ENCODE measurements at places on chromosomes 6 and 20.

DNA sequence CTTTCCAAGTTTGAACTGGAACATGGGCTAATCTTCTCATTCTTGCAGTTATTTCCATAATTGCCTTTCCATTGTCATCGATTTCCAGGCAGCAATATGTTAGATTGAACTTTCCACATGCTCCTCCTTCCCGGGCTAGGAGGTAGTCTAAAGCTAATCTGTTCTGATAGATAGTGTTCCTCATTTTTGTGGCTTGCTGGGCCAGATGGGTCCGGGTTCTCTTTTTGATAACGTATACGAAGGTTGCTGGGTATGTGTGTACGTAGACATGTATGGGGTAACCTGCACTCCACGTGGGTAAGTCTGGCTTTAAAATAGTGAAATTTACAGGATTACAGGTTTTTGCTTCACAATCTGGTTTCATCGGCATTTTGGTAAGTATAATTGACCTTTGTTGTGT lies 14.0 kb upstream of the GMPR start:
- DNase-seq: no peak

DNA sequence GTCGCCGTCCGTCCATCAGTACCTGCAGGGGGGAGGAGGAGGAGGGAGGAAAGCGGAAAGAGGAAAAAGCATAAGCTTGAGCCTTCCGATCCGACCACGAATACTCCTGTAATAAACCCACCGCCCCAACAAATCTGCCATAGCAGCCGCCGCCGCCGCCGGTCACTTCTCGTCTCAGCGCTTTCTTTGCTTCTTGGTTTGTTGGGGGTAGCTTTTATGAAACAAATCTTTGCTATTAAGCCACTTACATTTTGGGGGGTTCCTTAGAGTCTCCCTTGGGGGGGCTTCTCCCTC lies 277 bp downstream of the ADGRB3 start:
- DNase-seq: no peak

DNA sequence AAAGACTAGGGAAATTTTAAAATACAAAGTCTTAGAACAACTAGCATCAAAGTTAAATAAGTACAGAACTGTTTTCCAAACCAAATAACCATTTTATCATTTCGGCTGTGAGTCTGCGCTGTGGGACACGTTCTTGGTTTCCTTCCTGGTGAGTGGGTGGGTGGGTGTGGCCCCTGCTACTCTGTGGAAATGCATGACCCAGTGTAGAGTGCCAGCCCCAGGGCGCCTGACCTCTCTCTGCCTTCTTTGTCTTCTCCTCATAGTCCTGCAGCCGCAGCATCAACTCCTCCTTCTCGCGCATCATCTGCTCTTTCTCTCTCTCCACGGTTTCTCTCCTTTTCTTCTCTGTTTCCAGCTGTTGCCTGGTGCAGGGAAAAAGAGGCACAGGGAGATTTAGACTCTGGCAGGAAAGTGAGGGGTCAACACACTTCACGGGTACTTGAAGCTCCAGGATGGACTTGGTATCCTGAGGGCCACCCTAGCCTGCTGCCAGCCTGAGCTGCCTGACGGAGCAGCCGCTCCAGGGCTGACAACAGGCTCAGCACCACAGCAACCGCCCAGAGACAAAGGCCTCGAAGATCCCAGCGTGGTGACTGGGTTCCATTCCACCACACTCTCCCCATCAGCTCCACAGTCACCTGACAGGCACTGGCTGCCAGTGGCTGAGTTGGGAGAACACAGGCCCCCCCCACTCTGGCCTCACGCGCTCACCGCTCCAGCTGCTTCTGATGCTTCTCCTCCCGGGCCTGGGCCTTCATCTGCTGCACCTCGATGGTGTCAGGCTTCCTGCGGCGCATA lies 48.4 kb downstream of the EZR start:
- peak; percentile 18 for DNase-seq

- DNase-seq: no peak
Observed at GRCh38 chr6:175680-176079, 116.6 kb upstream of the DUSP22 start.

DNA sequence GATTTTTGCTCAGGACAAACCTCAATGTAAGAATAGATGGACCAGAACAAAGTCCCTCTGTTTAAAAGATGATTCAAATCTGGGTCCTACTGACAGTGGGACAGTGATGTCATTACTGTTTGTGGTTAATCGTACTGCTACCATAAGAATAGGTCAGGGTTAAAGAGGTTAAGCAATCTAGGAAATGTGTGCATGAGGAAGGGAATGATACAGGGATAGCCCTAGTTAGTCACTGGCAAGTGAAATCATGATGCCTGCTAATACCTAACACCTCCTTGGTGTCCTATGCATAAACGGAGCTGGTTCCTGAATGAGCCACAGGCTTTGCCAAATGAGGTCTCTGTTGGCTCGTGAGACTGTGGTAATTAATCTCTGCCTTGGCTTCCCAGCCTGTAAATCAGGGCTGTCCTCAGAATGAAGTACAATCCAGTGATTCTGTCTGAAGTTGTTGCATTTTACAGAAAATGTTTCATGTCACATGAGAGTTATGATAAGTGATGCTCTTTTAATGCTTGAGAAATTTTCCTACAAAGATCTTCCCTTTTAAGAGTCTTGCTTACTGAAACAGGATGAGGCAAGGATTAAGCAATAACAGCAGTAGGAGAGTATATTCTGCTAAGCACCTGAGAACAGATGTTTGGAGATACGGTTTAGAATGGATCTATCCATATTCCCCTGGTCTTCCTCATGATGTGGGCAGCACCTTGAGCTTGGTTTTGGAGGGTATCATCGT lies 3.8 kb downstream of the MEP1A start:
- DNase-seq: no peak

GRCh38 chr20:9974324-9974723 lies 60.5 kb upstream of the ANKEF1 start:
- no peak for DNase-seq

DNA sequence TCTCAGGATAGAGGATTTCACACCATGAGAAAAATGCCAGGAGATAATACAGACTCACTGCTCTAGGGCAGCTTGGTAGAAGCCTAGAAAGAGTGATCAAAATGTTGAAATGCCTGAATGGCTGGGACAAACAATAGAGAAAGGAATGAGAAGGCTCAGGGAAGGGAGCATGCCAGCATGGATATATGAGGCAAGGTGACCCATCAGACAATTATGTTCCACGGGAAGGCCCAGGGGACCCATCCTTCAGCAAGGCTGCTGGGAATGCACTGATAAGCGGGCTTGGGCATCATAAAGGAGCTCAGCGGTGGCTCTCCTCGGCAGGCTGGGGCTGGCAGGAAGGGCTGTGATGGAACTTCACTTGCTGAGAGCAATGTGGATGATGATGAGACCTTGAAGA lies 12.2 kb downstream of the HEBP2 start:
- no peak for DNase-seq

DNA sequence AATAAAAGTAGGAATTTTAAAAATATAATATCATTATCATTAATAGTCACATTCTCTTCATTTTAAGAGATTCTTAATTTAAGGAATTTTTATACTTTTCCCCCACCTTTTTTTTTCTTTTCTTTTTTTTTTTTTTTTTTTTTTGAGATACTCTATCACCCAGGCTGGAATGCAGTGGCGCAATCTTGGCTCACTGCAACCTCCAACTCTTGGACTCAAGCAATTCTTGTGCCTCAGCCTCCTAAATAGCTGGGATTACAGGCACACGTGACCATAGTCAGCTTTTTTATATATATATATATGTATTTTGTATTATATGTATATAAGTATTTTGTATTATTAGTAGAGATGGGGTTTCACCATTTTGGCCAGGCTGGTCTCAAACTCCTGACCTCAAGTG lies 457.7 kb downstream of the CDKAL1 start:
- no peak for DNase-seq

GRCh38 chr6:36075656-36076055 lies 48.0 kb downstream of the MAPK14 start:
- DNase-seq: peak; percentile 17

- DNase-seq: no peak
Observed at GRCh38 chr6:130069485-130069884, 51.1 kb downstream of the L3MBTL3 start.

DNA sequence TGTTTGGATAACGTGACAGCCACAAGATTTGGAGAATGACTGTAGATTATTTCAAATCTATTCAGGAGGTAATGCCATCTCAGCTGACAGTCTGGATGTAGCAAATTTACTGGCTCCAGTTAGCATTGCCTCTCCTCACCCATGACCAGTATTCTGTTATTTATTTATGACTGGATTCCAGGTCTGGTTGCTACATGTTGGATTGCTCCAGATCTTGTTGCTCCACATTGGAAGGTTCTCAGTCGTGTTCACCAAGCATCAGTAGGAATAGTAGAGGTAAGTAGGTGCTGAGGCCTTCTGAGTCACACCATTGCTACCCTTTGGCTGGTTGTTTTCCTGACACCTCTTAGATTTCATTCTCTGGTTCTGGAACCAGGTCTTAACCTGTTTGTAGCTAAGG lies 69.5 kb upstream of the ELOVL5 start:
- no peak for DNase-seq

GRCh38 chr20:1965520-1966351 lies 28.1 kb downstream of the PDYN start:
- peak; percentile 72 for DNase-seq

DNA sequence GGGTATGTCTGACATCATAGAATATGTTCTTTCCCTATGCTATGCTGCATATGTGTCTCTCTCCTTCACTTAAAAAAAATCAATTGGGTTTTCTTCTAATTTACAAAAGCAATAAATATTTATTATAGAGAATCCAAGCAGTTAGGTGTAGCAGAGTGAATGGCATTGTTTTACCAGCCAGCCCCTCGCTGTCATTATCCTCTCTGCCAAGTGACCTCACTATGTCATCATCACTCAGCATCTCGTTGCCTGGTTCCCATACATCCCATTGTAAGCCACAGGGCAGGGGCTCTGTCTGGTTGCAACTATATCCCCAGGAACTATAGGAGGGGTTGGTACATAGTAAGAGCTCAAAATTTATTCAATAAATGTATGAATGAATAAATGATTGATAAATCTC lies 31.3 kb downstream of the KIAA0319 start:
- DNase-seq: no peak

DNA sequence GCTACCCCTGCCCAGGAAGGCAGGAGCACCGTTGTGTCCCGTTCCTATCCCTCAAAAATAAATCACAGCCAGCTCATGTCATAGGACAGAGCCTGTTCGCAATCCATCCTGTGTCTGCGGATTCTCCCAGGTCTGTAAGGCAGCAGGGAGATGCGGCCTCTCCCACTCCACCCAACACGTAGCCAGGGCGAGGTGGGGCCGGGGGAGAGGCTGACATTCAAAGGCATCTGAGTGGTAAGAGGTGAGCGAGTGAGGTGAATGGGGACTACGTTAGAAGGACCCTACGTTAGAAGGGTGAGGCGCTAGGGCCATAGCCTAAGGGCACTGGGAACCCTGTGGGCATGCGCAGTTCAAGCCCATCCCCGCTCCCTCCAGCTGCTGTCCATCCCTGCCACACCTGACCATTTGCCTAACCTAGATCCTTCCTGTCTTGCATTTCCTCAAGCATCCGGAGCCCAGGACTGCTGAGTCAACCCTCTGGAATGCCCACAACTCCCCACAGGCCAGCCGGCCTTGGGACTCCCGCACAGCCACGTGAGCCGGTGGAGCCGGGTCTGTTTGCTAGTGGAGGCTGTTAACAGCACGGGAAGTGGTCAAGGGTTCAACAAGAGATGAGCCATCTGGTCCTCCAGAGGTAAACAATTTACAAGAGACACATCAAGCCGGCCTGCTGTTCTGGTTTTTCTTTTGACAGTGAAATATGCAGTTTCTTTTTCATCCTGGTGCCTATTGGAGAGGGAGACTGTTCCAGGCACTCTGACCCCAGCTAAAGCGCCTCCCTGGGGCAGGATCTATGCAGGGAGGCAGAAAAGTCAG lies 45.9 kb downstream of the RIPOR3 start:
- DNase-seq: no peak

Measured in naive B cell (primary cell).